ENCODE measurements at places on chromosomes 6 and 20.

- DNase-seq, result no peak
Observed at GRCh38 chr6:1107578-1107977, 204.3 kb upstream of the FOXQ1 start.

GRCh38 chr6:41080621-41081020, 7.8 kb downstream of the NFYA start:
- no peak for DNase-seq

- no peak for DNase-seq
Observed at GRCh38 chr20:57272883-57273535, 6.6 kb upstream of the BMP7 start.

DNA sequence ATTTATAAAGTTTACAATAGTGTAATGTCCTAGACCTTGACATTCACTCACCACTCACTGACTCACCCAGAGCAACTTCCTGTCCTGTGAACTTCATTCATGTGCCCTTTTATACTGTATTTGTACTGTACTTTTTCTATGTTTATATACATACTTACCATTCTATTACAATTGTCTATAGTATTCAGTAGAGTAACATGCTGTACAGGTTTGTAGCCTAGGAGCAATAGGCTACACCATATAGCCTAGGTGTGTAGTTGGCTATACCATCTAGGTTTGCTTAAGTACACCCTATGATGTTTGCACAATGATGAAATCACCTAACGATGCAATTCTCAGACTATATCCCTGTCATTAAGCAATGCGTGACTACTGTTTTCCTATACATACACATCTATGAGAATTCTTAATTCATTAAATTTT, 17.5 kb downstream of the EDEM2 start:
- no peak for DNase-seq

DNA sequence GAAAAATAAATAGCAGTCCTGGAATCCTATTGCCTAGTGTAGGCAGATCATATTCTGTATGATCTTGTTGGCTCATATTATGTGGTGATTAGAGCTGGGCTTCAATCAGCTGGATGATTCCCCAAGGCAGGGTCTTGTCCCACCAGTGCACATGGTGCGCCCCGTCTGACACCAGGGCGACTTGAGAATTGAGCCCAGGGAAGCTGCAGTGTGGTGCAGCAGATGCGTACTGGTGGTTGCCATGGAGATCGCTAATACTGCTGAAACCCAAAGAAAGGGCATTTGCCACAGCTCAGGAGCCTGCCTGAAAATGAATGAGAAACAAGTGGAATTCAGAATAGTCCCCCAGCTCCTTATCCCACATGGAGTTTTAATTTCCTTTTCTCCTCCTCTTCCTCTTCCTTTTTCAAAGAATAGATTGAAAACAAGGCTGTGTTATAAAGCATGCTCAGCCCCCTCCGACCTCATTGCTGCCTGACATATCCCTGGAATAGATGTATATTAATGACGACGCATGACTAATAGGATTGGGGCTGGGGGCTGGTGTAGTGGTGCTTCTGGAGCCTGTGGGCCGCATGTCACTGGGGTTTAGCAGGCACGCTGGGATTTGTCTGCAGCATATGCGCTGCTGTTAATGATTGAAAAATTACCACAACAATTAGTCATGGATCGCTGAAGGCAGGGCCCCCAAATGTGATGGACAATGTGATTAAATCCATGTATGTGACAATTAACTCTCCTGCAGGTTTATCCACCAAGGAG, 210.5 kb downstream of the FARS2 start:
- DNase-seq, result no peak

GRCh38 chr20:57433657-57434389, 42.6 kb downstream of the RBM38 start:
- DNase-seq, result no peak

DNA sequence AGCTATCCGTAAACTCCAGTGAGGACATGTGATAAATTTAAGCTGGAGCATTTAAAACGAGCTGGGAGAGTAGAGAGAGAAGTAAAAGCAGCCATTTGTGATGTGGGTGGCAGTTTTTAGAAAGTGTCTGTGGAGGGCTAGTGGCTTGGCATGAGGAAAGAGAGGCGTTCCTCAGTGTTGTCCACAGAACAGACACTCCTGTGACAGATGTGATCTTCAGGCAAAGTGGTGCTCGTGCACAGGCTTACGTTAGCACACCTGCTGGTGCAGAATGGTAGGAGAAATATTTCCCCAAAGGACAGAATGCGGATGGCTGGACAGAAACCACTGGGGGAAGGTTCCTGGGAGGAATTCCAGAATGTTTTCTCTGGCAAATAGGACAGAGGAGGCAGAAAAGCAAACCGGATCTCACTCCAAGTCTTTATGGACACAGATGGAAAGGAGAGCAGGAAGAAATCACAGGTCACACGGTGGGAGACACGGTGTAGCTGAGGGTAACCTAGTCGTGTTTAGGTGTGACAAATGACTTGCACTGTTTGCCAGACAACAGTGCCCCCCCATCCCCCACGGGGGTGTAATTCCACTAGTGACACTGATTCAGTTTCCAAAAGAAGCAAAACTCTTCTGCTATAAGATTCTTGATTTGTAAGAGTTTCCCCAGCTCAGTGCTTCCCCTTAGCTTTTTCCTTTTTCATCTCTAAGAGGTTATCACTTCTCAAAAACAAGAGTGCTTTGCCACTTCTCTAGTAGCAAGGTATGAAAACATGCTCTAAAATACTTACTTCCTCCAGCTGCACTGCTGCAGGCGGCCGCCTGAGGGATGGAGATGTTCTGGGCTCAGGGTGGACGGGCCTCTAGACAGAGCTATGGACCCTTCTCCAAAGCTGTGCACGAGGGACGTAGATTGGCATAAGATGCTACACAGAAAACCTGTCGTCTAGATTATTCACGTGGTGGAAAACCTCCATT, 293.2 kb downstream of the QKI start:
- DNase-seq, result no peak

DNA sequence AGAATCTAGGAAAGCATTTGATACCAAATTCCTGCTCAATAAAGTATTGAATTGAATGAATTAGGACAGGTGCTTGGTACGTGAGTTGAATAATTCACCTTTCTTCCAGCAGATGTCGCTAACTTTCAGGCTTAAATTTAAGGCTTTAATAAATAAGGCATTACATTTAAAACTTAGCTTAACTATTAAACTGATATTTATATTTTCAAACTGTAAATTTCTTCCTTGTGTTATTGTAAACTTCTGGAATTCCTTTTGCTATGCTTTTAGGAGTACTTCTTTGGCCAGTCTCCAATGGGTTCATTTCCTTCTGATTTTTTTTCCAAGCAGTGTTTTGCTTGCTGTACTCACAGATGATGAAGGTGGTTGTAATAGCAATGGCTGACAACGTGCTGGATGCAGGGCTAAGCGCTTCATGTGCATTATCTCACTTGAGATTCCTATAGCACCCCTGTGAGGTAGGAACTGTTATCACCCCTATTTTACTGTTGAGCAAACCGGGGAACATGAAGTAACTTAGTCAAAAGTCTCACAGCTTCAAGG, 71.3 kb upstream of the SLC2A12 start:
- DNase-seq, result no peak

- no peak for DNase-seq
Observed at GRCh38 chr6:42693725-42694323, 28.6 kb downstream of the PRPH2 start.

- no peak for DNase-seq
Observed at GRCh38 chr6:25025919-25026301, 90.2 kb upstream of the RIPOR2 start.

- DNase-seq, result no peak
Observed at GRCh38 chr20:57220337-57221145, 45.9 kb downstream of the BMP7 start.

DNA sequence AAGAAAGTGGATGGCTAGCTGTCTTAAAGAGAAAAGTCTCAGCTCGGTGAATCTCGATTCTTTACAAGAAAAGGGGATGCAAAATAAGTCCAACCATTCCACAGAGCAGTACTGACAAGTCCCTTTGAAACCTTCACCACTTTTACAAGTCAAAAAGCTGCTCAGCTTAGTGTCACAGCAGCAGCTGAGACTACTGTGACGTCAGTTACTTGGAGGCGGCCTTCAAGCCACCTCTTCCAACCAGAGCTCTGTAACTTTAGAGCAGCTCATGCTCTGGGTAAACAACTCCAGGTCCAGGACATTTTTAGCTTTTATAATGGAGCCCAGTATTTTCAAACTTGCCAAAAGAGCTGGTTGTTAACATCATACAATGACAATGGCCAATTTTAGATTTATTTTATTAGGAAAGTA, at the start of gene KIAA0408:
Gene KIAA0408, minus strand, starts transcription at position 159 of the 411 bp plus-strand sequence. CDS start 5,408 bp downstream, outside the sequence.
- DNase-seq, result no peak
